Activated effector memory CD4-positive, alpha-beta T cell treated with anti-CD3 and anti-CD28 coated beads, Interleukin-2, amount 50 U/mL, for 16 hours (primary cell): ENCODE measurements at places on chromosomes 6 and 20.

DNA sequence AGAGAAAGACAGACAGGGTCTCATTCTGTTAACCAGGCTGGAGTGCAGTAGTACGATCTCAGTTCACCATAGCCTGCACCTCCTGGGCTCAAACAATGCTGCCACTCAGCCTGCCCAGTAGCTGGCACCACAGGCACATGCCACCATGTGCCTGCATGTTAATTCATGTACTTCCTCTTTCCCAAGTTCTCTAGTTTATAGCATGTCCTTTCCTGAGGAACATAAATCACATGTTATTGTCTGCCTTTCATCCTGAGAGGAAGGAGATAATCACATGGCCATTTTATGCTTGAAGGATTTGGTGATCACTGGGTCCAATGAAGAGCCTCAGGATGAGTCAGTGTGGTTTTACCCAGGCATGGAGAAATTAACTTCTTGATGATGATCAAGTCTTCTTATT is 47.9 kb downstream of the COL11A2 start:
- DNase-seq, result no peak

- DNase-seq, result no peak
Observed at GRCh38 chr6:158257425-158257759, 54.9 kb upstream of the TULP4 start.

- no peak for DNase-seq
Observed at GRCh38 chr6:22320750-22321149, 23.9 kb upstream of the PRL start.

DNA sequence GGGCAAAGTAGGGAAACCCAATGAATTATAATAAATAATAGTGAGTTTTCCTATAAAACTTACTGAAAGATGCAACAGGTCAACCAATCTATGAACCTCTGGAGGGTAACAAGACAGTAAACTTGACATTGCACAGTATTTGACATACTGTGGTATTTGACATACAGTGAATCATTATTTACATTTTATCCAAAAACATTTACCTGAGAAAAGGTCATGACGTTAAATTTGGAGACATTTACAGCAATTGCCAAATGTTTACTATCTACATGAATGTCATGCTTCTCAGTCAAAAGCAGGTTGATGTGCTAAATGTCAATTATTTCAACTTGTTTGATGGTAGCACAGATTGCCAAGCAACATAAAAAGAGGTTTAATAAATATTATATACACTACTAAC is 35.8 kb upstream of the NOX3 start:
- DNase-seq, result no peak
